ENCODE measurements at places on chromosomes 16 and 17.

DNA sequence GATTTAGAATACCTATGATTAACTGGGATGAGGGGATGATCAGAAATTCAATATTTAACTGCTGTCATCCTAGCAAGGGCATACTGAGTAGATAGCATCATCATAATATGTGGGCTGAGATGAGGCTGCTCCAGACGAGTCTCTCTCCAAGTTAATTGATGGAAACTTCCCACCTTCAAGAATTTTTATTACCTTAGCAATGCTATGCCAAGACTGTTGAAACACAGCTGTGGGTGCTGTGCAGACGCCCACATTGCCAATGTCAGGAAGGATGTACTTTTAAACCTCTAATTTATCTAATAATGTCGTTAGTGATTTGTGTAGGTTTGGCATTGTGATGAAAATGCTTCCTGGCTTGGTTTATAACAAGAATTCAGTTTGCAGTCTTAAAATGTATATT is 170.4 kb downstream of the TRIM37 start:
- DNase-seq: no peak

- DNase-seq: no peak
Observed at GRCh38 chr17:66847704-66848103, 12.8 kb downstream of the CACNG5 start.

DNA sequence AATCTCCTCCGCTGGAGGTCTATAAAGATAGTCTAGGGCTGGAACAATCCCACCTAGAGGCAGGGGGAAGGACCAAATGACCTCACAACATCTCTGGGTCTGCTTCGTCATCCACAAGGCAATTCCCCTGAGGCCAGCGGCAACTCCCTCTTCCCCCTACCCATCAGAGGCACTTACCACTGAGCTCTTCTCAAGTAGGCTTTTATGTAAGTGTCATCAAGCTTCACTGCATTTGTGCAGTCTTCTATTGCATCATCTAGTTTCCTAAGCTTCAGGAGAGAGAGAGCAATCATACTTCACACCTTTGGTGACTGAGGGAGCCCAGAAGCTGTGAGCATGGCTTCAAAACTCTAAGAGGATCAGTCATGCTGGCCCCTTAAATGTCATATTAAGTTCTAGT is 21.0 kb downstream of the CNP start:
- DNase-seq: no peak

GRCh38 chr17:50201276-50201854 is at the start of gene COL1A1:
Gene COL1A1 (minus strand): TSS chr17:50201631. CDS start chr17:50201513, 118 bp downstream.
- DNase-seq: no peak

GRCh38 chr17:64273006-64273405 is 9.9 kb upstream of the TEX2 start:
- DNase-seq: no peak
